ENCODE measurements at places on chromosomes 11 and 22.

DNA sequence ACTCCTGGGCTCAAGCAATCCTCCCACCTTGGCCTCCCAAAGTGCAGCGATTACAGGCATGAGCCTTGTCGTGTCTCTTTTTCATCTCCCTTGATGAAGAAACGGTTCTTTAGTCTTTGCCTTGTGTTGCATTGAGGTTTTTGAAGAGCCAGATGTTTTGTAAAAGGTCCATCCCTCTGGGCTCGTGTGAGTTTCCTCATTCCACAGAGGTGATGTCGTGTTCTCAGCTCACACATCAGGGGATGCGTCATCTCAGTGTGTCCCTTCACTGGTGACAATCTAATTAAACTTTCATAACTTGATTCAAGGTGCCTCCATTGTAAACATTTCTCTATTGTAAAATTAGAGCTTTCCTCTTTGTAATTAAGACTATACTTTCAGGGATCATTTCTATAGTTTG is 29.7 kb upstream of the TEF start:
- no peak for DNase-seq

- no peak for DNase-seq
These were observed 30.1 kb downstream of the ATG16L2 start for GRCh38 chr11:72844356-72844755.

DNA sequence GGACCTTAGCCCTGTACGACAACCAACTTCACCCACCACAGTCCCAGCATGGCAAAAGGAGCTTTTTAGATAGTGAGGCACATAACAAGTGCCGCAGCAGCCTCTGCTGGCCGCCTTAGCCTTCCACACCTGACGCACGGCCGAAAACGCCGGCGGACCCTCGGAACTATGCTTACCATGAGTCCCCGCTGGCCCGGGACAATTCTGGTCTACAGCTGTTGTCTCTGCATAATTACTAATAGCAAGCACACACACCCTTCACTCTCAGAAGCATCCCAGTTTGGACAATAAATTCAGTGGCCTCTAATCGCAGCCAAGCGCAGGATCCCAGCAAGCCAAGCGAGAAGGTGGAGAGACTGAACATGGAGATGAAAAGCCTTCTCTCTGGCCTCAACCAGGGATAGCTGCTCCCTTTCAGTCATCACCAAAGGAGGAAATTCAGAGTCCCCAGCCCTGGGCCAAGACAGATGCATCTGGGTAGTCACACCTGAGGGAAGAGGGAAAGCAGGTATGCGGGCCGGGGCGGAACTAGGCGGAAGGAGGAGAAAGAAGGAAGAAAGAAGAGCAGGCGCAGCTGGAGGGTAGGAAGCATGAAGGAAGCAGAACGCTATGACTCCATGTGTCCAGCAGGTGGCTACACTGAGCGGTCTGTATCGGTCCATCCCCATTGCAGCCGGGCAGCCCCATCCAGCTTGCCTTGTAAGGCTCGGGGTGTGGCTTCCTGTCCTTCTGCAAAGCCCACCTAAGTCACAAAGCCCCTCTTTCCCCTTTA is 40.3 kb downstream of the BUD13 start:
- DNase-seq, result peak; percentile 74

GRCh38 chr11:98616098-98616655 is 404.6 kb upstream of the CNTN5 start:
- DNase-seq, result no peak

- no peak for DNase-seq
These were observed 132.4 kb upstream of the CHORDC1 start for GRCh38 chr11:90355200-90355599.

DNA sequence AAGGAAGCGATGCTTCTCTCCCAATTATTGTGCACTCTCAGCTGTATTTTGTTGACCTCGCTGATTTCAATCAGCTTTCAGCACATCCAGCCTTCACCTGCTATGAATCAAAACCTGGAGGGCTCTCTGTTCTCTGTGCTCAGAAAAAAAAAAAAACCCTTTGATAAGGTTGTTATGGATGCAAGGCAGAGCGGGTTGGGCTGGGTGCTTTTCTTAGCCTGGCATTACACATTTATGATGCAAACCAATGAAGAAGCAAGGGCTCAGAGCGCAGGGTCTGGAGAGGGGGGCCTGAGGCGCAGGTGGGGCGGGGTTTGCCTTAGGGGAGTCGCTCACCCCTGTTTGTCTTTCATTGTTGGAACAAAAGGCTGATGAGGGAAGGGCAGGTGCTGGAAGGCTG is 86.0 kb upstream of the CADM1 start:
- no peak for DNase-seq

GRCh38 chr11:75536786-75537641 is 11.3 kb upstream of the GDPD5 start:
- no peak for DNase-seq

DNA sequence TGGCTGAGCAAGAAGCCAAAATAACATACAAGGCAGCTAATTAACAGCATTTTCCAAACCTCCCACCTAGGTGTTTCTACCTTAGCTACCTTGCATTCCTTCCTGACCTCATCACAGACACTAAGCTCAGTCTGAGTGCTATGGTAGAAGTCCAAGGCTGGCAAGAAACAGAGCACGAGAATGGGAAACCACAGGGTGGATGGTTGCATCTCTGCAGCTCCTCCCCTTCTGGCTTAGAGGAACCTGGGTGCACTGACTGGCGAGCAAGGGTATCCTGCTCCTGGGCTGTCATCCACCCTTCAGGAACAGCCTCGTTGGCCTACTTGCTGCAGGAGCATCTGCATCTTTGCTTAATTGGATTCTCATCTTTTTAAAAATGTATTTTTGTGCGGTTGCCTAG is 73.1 kb upstream of the KIRREL3 start:
- DNase-seq, result no peak

DNA sequence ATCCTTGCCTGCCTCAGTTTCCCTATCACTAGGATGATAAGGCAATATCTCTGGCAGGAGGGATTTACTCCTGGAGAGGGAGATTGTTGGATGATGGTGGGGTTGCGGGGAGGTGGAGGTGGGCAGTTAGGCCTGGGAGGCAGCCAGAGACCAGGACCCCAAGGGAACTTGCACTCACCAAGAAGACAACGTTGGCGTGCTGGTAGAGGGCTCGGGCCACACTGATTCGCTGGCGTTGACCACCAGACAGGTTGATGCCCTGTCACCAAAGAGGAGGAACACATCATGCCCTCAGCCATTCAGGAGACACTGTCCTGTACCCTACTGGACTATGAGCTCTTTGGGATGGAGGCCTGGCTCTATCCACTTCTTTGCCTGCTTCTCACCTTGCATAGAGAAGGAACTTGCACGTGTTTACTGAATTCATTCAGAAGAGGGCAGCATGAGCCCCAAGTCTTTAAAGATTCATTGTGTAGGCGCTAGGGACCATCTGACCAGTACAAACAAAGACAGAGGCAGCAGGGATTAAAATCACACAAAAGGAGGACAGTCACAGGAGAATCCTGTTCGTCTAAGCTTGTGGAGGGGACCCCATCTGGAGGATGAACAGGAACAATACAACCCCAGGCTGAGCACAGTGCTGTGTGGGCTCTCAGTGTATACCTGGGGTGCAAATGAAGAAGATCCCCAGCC is 24.2 kb upstream of the KCNJ11 start:
- DNase-seq, result peak; percentile 33

DNA sequence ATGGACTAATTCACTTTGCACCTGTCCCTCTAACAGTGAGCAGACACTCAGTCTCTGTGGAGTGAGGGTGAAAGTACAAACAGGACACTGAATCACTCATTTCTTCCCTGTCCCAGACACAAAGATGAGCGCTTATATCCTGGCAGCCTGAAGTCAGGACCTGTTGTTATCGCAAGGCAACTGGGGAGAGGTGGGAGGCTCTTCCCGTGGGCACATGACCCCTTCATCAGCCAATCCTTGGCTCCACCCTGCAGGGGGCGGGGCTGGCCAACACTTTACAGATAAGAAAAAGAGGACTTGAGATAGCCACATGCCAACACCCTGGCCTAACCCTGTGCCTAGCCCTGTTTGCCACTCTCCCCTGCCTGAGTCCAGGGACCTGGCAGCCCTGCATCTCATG is 29.5 kb upstream of the TESMIN start:
- no peak for DNase-seq

DNA sequence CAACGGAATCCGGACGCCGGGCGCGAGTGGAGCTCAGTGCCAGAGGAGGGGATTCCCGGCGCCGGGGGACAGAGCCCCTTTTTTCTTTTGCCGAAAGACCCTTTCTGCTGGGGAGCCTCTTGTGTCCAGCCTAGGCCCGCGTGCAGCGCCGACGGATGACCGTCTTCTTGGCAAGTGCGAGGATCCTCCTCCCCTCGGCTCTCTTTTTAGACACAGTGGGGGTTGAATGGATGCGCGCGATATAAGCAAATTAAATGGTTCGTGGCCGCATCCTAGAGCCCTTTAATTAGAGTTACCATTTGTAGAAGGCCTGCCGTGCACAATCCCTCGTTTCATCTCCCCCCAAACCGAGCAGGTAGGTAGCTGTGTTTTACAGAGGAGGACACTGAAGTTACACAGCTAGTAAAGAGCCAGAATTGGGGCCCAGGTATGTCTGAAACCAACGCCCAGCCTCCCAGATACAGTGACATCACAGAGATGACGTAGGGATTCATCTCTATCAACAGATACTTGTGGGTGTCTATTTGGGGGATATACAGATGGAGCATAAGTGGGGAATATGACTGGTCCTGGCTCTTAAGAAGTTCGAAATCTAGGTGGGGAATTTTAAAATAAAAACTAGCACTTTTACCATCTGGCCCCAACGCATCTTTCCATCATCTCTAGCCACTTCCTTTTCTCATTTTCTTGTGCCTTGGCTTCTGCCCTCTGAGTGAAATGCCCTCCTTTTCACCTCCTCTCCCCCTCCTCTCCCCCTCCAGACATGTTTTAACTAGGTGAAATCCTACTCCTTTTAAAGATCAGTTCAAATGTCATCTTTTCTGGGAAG is 875 bp downstream of the TCP11L1 start:
- no peak for DNase-seq

GRCh38 chr11:67406969-67407687 is 3.2 kb downstream of the TBC1D10C start:
- no peak for DNase-seq

DNA sequence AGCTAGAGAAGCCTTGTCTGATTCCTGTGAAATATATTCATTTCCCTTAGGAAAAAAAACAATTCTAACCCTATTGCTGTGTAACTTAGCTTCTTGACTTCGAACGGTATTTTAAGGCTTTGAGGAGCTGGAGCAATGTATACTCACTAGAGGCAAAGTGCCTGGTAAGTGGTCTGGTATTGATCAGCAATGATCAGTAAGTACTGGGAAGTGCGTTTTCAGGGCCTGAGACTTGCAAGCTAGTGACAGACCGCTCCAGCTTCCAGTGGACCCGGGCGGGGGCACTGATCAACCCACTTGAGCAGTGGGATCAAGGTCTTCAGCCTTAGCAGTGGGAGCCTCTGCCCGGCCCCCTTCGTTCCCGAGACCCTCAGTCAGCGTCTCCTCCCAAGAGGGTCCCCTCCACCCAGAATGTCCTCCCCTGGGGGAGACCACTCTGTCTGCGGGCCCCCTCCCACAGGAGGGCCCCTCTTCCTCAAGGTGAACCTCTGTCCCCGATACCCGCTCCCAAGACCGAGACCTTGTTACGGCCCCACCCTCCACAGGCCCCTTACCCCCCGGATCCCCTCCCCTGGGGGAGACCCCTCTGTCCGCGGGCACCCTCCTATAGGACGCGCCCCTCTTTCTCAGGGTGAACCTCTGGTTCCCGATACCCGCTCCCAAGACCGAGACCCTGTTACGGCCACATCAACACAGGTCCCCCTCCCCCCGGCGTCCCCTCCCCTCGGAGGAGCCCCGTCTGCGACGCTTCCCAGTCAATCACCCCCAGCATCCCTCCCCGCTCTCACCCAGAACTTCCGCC is 452 bp upstream of the ATXN10 start:
- peak; percentile 89 for DNase-seq

GRCh38 chr11:9176550-9176949 is 85.2 kb upstream of the SCUBE2 start:
- no peak for DNase-seq

DNA sequence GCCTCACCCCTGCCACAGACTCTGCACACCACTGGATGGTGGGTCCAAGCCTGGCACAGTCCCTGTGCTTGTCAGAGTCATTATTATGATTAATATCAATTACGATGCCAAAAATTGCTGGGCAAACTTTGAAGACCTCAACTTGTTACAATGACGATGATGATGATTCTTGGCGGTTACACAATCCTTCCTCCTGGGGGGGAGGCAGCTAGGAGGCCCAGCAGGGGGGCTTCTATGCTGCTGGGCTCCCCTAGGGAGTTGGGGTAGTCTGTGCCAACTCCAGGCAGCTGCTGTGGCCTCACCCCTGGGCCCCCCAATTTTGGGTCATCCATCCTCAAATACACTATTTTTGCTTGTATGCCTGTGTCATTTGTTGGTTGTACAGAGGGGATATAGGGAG is 12.0 kb downstream of the SLC35E4 start:
- DNase-seq, result no peak

DNA sequence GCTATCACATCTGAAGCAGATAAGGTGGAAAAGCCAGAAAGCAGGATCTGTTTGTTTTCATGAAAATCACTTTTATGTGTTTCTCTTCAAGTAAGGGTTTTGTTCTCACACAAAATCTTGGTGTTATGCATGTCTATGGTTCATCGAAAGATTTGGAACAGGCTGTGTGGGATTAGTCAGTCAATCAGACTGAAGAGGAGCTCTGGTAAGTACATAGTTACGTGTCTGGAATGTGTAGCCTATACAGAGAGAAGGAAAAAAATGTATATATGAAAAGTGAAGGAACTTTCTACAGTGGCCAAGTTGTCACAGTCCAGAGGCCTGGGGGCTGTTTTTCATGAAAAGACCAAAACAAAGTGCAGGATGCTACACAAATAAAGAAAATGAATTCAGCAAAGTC is 156.7 kb downstream of the CNTN5 start:
- DNase-seq, result no peak

DNA sequence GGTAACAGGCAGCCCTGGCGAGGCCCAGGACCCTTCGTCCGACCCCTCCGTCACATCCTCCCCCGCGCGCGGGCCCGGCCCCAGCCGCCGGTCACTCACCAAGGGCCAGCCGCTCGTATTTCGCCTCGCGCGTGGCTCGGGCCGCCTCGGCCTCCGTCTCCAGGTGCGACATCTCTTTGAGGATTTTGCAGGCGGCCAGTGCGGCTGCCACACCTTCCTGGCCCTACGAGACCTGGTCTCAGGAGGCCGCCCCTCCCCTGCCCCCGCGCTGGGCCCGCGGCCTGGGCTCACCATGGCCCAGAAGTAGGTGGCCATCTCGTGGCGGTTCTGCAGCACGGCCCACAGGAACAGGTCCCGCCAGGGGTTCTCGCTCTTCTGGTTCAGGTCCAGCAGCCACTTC is 14.1 kb downstream of the TSSC4 start:
- no peak for DNase-seq

- no peak for DNase-seq
These were observed 349.3 kb upstream of the B3GAT1 start for GRCh38 chr11:134761386-134761785.

DNA sequence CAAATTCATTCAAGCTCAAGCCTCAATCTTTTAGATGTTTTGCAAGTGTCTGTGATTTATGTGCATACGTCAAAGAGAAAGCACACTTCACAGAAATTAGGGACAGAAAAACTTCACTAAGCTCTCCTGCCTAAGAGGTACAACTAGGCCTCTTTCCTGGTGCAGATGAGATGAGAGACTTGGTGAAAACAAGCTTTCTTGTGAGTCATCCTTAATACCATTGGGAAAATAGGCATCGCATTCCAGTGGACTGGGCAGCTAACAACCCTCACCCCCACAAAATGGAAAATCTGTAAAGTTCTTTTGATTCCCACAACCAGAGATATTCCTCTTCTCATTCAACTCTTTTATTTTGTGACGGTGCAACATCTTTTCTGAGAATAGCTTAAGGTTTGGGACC is 1110.4 kb upstream of the CCDC90B start:
- DNase-seq, result no peak

- DNase-seq, result no peak
These were observed 56.0 kb downstream of the JAM3 start for GRCh38 chr11:134124660-134125451.

GRCh38 chr22:46444390-46444854 is 93.0 kb downstream of the CELSR1 start:
- DNase-seq, result no peak

Measured in HAP-1 (cell line).